ENCODE measurements at places on chromosomes 1 and 21.

- no peak for DNase-seq
Measured at GRCh38 chr1:6263716-6264115, 2.8 kb upstream of the GPR153 start.

- no peak for DNase-seq
Measured at GRCh38 chr1:166544561-166544960, 294.7 kb upstream of the POGK start.

DNA sequence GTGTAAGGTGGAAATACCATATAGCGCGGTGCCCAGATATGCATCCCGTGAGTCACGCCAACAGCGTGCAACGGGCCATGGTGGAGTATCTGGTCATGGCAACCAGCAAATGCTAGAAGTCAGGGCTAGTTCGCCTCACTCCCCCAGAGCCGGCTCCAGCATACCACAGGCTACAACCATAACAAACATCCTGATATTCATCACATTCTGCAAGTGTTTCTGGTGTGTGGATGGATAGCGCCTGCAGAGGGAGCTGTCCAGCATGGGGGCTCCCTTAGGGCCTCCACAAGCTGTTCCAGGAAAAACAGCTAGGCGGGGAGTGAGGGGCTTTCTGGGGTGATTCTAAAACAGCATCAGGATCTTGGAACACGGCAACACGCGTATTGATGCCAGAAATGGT lies 6.8 kb downstream of the C1orf198 start:
- no peak for DNase-seq

- no peak for DNase-seq
Measured at GRCh38 chr1:40955266-40955665, 24.2 kb upstream of the CTPS1 start.

GRCh38 chr1:24288479-24288878 lies 30.7 kb upstream of the GRHL3 start:
- no peak for DNase-seq

- no peak for DNase-seq
Measured at GRCh38 chr21:15744926-15745325, 15.1 kb downstream of the USP25 start.

GRCh38 chr21:45554477-45555175 lies 12.4 kb upstream of the SLC19A1 start:
- DNase-seq, result peak; percentile 90

Data from CD8-positive, alpha-beta memory T cell (primary cell).